ACHN (cell line): ENCODE measurements at places on chromosomes 11 and 22.

GRCh38 chr11:124839972-124840621 is 25.1 kb upstream of the ROBO3 start:
- no peak for DNase-seq

- DNase-seq: no peak
Observed at GRCh38 chr11:13009921-13010748, 1.0 kb downstream of the RASSF10 start.

DNA sequence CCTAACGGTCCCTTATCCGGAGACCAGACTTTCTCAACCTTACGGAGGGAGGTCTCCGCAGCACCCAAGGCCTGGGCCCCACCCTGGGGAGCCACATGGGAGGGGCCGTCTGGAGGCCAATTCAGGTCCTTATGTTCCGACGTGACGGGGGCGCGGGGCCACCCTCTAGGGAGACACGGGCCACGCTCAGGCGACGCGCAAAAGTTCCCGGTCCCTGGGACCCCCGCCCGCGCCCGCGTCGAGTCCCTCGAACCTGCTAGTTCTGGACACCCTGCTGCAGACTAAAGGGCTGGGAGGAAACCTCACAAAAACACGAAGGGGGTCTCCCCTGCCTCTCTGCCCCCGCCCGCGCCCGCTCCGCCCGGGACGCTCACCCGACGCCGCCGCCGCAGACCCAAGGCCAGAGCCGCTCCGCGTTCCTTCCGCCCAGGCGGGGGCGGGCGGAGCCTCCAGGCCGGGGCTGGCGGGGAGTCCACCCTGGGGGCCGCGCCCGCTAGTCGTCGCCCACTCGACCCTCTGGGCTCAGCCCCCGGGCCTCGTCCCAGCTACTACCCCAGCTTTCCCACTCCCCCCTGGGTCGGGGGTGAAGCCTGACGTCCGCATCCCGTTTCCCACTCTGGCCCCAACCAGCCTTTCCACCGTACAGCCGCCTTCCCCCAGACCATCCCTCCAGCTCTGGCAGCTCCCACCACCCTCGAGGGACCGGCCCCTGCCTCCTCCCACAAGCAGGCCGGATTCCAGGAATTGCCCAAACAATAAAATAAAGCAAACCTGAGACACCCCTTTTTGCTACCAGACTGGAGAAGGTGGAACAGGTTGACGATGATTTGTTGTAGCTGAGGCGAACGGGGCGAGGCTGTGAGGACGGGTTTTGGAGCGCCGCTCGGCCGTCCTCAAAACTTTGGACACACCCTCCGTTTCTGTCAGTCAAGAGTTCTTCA is 2.7 kb downstream of the RNH1 start:
- DNase-seq: no peak

DNA sequence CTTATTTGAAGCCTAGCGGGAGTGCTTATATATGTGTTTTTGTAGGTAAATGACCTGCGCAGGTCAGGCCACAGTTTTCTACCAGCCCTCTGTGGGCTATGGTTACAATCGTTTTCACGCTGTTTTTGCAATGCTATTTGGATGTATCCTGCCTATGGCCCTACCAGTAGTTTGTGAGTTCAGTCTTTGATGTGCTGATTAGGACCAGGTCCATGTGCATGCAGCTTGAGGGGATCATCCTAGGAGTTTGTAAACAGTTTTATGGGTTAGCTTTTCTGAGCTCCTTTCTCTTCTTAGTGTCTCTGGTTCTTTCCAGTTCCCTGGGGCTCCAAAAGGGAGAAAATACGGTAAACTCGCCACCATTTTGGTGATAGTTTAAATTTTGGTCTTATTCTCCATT is 142.5 kb downstream of the LDLRAD3 start:
- no peak for DNase-seq

DNA sequence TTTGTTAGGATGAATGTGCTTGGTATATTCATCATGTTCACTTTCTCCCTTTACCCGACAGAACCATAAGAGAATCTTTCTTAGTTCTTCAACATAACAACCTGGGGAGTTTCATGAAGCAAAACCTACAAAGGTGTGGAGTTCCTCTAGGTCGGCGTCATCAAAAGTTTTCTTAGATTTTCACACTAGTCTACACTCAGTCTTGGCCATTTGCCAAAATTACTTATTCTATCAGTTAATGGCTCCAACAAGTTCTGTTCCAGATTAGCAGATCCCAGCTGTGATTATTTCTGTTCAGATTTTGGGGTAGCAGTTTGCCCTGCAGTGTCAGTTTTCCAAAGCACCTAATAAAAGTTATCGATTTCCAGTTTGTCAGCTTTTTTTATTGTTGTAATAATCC is 935.8 kb upstream of the RAG2 start:
- no peak for DNase-seq

DNA sequence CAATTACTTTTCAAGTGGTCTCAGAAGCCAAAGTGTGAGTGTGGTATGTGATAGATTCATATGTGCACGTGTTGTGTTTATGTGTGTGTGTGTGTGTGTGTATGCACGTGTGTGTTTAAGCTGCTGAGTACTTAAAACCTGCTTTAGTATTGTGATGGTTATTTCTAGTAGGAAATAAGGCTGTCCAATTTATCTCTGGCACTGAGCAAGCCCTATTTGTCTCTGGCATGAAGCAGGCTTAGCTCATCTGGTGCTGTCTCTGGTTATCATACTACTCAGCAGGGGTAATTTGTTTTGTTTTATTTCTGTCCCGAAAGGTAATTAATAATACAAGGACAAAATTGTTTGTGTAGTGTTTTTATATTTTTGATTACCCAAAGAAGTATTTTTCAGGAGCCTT is 333.7 kb downstream of the FAT3 start:
- no peak for DNase-seq

- no peak for DNase-seq
Observed at GRCh38 chr11:86259730-86260129, 15.2 kb downstream of the EED start.

- DNase-seq: no peak
Observed at GRCh38 chr11:114082767-114083181, 23.3 kb downstream of the ZBTB16 start.

DNA sequence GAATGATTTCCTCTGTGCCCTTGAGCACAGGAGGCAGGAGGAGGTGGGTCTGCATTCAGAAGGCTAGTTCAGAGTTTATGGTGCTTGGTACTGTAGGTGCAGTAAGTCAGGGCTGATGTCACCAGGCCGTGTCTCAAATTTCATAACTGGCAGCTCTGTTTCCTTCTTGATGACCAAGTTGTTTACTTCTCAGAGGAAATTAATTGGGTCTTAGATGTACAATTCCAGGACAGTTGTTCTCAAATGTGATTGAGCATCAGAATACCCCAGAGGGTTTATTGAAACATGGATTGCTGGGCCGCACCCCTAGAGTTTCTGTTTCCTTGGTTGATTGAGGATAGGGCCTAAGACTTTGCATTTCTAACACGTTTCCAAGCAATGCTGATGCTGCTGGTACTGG is 6.2 kb downstream of the AMOTL1 start:
- no peak for DNase-seq

DNA sequence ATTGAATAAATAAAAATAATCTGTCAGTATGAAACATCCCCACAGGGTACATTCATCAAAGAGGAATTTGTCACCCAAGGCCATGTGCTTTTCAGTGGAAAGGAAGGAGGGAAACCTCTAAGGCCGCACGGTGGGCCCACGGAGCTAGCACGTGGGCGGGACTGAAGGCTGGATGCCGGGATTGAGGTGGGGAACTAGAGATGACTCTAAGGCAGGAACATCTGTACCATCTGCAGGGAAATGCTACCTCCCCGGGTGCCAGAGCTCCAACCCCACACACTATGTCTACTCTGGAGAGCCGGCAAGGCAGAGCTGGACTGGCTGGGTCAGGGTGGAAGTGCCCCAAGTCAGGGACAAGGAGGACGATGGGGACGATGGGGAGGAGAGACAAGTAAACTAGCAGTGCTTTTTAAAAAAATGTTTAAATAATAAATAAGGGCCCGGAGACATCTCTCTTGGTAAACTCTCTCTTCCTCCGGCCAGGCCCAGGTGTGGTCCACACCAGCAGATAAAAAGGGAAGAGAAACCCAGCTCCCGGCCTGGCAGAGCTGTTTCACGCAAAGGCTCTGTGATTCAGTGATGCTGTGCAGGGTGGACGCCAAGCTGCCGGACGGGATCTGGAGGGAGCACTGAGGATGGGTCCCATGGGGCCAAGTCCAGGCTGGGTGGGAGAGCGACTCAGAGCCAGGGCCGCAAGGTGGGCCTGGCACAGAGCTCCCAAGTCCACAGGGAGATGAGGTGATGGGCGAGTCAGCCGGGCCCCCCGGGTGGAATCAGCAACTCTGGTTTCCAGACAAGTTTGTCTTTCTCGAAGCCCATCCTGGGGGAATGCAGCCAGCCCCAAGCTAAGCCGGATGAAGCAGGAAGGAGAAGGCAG is 5.8 kb downstream of the LIF start:
- DNase-seq: no peak

DNA sequence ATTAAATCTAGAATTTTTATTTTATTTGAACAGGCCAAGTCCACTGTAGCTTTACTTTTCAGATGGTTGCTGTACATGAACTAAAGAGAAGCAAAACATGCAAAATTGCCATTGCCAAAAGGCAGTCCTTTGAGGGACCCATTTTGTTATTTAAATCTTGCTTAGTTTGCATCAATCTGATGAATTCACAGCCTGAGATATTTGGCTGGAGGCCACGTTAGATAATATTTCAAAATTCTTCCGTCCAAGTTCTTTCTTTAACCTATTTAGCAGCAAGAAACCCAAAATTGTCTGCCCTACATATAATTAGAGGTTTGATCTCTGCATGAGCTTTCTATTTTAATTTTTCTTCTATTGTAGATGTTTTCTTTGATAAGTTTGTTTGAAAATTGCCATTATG is 1706.9 kb upstream of the RAG2 start:
- DNase-seq: no peak

DNA sequence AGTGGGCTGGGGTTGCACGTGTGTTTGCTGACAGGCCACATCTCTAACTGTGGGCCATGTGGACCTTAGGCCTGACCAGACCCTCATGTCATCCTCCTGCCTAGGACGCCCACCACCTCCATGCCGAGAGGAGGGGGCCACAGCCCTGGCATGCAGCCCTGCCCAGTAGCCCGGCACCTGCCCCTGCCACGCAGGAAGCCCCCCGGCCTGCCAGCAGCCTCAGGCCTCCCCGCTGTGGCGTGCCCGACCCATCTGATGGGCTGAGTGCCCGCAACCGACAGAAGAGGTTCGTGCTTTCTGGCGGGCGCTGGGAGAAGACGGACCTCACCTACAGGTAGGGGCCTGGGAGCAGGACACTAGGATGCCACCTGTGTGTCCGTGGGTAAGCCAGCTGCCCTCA is 6.4 kb downstream of the MMP11 start:
- DNase-seq: no peak

DNA sequence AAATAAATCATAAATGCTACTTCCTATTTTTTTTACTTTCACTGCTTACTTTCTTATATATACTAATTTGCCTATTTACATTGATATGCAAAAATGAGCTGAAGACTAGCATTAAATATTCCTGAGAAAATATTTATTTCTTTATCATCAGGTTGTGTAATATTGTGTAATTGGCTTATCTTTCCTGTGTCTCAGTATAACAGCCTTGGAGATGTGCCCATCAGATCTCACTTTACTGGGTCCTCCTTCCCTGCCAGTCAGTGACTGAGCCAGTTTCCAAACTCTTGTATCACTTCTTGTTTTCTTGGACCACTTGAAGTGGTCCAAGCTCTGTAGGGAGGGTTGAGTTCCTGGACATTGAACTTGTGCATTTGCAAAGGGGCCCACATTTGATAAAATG is 900.0 kb downstream of the LUZP2 start:
- DNase-seq: no peak

GRCh38 chr11:43833657-43834073 is 47.0 kb upstream of the ALKBH3 start:
- no peak for DNase-seq

GRCh38 chr11:63567044-63567840 is 4.1 kb upstream of the PLAAT2 start:
- DNase-seq: peak; percentile 90

- no peak for DNase-seq
Observed at GRCh38 chr22:29391546-29391945, 3.2 kb upstream of the AP1B1 start.

DNA sequence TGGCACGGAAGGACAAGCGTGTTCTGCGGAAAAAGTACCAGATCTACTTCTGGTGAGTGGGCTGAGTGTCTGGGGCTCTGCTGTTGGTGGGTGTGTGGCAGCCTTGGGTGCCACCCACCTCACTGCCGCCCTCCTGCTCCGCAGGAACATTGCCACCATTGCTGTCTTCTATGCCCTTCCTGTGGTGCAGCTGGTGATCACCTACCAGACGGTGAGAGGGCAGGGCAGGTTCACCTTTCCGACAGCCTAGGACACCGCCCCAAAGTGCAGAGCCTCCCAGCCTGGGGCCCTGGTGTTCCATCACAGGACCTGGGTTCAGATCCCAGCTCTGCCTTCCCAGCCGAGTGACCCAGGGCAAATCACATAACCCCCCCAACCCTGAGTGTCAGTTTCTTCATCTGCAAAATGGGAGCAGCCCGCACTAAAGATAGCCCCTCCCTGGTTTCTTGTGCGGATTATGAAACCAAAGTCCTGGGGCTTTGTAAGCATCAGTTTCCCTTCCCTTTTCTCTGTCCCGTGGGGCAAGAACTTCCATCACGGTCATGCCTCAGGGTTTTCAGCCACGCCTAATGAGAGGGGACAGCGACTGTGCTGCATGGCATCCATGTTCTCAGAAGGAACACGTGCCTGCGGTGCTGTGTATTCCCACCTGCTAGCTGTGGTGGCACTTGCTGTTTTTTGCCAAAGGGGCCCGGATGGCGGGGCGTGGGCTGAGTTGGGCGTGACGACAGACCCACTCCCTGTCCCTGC is 9.8 kb upstream of the TAGLN start:
- DNase-seq: no peak

DNA sequence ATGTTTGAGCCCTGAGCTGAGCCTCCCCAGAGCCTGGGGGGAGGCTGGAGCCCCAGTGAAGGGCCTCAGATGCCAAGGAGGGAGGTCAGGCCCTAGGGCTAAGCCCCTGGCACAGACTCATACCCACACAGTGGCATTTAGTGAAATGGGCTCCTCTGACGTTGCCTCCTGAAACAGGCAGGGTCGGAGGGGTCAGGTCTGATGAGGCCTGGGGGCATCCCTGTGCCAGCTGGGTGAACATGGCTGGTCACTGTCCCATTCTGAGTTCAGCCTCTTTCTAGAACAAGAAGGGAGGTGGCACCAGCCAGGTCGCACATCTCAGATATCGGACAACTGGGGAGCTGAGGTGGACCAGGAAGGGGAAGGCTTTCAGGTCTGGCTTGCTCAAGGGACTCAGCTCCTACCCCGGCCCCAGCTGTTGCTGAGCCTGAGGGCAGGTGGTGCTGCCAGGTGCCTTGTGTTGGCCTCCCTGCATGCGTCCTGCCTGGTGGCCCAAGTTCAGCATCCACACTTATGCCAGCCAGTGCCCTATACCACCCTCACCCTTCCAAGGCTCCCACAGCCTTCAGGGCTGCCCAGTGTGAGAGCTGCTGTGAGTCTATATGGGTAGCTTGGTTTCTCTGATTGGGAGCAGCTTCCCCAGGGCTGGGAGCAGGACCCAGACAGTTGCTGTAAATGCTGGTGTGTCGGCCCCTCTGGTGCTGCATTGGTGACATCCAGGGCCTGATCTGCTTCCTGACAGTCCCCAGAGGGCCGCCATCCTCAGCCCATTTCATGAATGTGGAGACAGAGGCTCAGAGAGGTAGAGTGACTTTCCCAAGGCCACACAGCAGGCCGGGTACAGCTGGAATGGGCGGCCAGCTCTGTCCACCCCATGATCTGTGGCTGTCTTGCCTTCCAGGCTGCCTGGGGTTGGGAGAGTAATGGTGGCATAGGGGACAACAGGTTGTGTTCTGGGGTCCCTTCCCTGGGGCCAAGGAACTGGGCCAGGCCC is 32.8 kb upstream of the PPARA start:
- no peak for DNase-seq

- no peak for DNase-seq
Observed at GRCh38 chr11:83725728-83726127, 439.6 kb upstream of the CCDC90B start.

- no peak for DNase-seq
Observed at GRCh38 chr22:35985371-35985770, 43.3 kb downstream of the RBFOX2 start.
